NCI-H187 (cell line): ENCODE measurements at places on chromosomes 2 and 18.

- DNase-seq: no peak
Observed at GRCh38 chr2:140122001-140122400, 1341.8 kb upstream of the NXPH2 start.

- DNase-seq: no peak
Observed at GRCh38 chr2:149953627-149954026, 366.1 kb upstream of the MMADHC start.

DNA sequence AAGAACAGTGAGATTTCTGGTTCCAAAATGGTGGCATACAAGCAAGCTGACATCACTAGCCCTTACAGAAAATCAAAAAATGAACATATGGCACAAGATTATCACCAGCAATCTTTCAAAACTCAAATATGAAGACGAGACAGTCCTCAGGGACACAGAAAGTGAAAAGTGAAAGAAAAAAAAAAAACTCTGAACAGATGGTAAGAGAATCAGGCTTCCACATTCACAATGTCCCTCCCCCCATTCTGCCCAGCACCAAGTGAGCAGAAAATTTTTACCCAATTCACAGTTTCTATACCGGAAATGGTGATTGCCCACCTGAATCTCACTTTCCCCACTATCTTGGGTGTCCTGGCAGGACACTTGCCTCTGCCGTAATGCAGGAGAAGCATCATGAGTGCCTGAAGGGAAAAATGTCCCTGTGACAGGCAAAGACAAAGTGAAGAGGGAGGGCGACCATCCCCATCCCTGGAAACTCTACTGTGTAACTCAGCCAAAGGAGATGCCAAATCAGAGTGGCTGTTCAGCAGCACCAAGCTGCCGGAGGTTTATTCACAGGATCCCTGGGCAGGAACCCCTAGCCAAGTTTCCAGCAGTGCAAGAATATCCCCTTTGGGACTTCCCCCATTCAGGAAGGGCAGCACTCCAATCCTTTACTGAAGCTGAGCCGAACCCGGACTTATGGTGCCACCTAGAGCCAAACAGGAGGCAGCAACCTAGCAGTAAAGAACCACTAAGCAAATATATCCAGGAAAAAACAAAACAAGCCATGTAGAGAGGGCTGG is 312.2 kb downstream of the LRATD1 start:
- DNase-seq: no peak

- no peak for DNase-seq
Observed at GRCh38 chr18:11800566-11801334, 50.5 kb upstream of the CHMP1B start.

DNA sequence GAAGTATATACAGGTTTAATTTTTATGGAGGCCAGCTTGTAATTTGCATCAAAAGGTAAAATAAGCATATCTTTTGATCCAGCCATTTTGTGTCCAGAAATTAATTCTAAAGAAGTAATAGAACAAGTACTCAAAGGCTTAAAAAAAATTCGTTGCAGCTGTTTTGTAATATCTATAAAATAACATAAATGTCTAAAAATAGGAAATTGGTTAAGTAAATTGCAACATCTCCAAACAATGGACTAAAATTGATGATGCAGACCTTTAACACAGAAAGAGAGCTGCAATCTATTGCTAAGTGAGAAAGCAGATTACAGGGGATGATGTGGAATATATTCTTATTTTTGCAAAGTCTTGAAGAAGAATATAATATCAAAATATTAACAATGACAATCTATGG is 19.4 kb downstream of the AAK1 start:
- no peak for DNase-seq

- DNase-seq: no peak
Observed at GRCh38 chr18:41024792-41025191, 930.2 kb upstream of the PIK3C3 start.

DNA sequence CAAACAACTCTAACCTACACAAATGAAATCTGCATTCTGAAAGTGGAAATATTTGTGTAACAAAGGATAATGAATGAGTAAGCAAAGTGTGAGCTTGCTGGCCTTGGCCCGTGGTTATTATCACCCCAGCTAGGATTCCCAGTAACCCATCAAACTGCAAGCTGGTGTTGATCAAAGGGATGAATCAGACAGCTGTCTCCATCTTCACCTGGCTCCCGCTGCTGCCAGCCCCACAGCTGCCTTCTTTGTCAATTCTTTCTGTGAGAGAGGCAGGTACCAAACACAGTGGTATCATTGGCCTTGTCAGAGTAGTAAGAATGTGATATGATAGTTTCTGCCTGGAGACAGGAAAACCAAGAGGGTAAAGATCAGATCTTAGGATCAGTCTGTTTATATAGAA is 25.2 kb upstream of the RGPD4 start:
- no peak for DNase-seq

DNA sequence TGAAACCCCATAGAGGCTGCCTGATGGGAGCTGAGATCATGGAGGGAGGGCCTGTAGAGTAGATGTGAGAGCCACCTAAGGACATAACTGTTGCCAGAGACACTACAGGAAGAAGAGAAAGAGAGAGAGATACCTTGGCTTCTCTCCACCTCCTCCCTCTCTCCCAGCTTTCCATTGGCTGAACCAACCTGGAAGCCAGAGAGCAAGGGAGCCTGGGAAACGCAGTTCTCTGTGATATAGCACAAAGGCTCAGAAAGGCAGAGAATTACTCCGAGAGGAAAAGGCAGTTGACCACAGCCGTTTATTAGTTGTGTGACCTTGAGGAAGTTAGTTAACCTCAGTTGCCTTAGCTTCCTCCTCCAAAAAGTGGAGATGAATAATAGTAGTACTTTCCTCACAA is 37.7 kb upstream of the MAT2A start:
- DNase-seq: no peak

DNA sequence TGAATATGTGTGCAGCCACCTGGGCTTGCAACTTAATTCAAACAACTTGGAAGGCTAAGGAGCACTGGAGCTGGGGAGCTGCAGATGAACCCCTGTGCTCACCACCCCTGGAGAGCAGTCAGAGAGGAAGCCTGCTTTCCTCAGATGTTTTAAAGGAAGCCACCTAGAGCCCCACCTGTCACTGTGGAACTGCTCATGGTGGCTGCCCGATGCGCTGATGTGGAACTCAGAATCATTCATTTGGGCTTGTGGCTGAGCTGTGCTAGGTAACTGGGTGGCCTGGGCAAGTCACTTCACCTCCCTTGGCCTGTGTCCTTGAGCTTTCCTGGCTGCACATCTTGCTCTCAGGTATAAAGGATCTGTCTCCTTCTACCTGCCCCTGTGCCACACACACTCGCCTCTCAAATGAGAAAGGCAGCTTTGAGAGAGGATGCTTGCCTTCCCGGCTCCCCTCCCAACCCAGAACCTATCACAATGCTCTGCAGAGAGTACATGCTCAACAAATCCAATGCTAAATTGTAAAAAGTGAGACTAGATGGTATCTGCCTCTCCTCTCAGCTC is 41.3 kb downstream of the BCL11A start:
- DNase-seq: no peak
